ENCODE measurements at places on chromosomes 12 and 14.
A peak's percentile ranks its signal among the peaks of the same experiment; 100 is the strongest.

- DNase-seq: no peak
These were observed 74.2 kb upstream of the BDKRB2 start for GRCh38 chr14:96130391-96130790.

- DNase-seq: no peak
These were observed 38.5 kb upstream of the SLCO1C1 start for GRCh38 chr12:20656600-20656999.

DNA sequence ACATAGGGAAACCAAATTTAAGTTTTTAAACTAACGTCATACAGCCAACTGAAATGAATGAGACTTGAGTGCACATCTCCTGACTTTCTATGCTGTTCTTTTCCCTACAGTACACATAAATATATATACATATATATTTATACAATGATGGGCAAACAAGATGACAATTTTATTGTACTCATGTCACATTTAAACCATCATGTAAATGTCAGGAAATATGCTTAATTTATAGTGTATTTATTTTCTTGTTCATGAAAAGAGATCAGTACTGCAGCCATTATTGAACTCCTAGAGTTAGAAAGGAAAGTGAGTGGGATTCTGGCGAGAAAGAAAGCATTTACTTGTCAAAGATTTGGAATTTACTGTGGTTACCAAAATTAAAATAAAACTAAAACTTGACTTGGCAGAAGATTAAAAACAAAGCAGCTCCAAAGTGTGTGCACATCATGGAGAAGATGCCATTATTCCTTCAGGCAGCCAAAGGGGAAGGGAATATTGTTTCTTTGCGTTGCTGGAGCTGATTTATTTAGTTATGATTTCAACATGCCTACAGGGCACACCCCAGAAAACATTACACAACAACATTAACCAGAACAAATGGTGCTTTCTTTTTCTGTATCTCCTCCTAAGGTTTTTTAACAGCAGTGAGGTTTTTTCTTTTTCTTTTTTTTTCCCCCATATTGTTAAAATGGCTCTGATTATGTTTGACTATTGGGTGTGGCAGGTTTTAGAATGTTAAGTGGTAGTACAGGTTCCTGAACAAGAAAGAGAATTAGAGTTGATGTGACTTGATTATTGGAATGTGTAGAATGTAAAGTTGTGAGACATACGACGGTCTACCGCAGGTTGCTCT lies 144.6 kb downstream of the RAD51B start:
- peak; percentile 41 for DNase-seq

GRCh38 chr14:42664190-42664589 lies 1057.5 kb downstream of the LRFN5 start:
- no peak for DNase-seq

GRCh38 chr14:45181806-45182205 lies 46.1 kb downstream of the FANCM start:
- DNase-seq: no peak

DNA sequence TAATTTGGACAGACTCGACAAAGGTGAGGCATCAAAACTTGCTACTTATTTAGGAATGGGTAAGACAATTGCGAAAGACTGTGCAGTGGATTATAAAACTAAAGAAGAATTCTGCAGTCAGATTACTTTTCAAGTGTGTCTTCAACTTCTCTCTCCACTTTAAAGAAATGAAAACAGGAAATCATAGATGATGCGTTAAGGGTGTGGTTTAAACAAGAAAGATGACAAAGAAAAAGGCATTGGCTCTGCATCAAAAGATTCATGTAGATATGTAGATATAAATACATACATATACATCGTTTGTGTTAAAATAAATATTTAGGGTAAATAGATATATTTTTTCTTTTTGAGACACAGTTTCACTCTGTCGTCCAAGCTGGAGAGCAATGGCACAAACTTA lies 74.6 kb upstream of the PARP11 start:
- DNase-seq: no peak

DNA sequence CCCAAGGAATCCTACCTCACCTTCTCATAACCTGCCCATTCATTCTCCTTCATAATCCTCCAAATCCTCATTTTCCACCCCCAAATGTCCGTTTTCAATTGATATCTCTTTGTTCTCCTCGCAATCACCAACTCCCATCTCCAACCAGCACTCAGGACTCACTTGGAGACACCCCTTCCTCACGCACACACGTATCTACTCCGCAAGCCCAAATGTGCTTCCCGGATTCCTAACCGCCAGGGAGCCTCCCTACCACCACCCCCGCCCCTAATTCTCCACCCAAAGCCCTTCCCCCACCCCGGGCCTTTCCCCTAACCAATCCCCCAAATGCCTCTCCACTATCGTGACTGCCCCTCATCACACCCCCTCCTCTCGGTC lies 304 bp downstream of the KCTD10 start:
- no peak for DNase-seq

GRCh38 chr14:71583194-71583593 lies 349.0 kb upstream of the RGS6 start:
- peak; percentile 56 for DNase-seq

DNA sequence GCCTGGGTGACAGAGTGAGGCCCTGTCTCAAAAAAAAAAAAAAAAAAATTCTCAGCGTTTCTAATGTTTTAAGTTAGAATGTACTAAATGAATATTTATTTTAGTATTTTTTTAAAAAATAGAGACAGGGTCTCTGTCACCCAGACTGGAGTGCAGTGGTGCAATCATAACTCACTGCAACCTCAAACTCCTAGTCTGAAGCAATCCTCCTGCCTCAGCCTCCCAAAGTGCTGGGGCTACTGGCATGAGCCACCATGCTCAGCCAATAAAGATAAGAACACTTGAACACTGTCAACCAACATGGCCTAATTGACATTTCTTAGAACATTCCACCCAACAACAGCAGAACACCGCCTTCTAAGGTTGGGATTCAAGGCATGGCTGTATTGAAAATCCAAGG lies 5.1 kb upstream of the DYNC1H1 start:
- no peak for DNase-seq

DNA sequence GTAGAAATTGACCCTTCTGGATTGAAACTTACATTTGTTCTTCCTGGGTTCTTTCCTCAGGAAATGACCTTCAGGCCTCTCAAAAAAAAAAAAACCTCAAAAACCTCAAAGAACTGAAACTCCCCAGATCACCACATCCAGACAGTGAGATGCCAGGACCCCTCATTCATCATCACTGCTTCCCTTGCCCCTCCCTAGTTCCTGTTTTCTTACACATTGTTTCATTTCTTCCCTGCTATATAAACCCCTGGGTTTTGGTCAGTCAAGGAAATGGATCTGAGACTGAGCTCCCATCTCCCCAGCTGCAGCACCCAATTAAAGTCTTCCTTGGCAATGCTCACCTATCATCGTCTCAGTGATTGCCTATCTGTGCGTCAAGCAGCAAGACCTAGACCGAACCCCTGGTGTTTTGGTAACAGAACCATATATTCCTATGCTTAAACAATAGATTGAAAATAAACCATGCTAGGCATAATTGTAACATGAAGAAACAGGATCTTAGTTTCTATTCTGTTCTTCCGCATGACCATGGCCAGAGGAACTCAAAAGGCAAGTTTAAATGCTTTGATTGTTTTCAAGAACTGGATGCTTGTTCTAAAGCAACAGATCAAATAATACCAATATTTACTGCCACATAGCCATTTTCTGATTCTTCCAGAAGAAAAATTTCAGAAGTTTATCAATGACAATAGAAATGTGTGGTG lies 108.0 kb upstream of the MAX start:
- DNase-seq: peak; percentile 73

DNA sequence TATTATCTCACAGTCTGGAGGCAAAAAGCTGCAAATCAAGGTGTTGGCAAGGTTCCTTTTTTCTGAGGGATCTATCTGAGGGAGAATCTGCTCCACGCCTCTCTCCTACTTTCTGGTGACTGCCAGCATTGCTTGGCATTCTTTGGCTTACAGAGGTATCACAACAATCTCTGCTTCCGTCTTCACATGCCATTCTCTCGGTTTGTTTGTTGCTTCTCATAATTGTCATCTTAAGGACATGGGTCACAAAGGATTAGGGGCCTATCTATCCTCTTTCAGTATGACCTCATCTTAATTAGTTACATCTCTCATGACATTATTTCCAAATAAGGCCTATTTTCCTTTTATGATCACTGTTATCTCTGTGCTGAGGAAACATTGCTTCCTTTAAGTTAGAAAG lies 345.0 kb downstream of the FOXG1 start:
- DNase-seq: peak; percentile 1

DNA sequence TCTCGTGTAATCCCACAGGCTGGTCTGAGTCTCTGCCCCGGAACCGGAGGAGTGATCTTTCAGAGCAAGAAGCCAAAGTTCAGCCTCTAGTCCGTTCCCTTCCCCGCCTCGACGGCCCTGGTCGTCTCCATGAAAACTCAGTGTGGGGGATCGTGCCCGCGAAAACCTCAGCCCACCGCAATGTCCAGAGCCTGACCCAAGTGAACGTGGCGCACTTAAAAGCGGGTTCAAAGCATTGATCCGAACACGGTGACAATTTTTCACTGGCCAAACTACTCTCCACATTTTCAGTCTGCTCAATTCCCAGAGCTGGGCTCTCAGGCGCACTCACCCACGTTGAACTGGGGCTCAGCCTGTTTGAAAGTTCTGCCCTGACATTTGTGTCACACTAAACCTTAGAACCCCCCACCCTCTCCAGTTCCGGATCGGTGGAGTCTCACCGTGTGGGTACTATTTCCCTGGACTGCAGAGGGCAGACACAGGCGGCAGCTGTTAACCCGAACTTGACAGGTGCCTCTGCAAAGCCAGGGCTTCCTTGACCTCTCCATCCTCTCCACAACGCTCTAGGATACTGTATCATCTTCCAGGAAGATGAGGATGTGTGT lies 886 bp upstream of the PRICKLE1 start:
- peak; percentile 33 for DNase-seq

- DNase-seq: no peak
These were observed 63.4 kb upstream of the NCOR2 start for GRCh38 chr12:124630791-124631313.

- no peak for DNase-seq
These were observed 125.3 kb downstream of the SLC6A15 start for GRCh38 chr12:84787253-84787652.

DNA sequence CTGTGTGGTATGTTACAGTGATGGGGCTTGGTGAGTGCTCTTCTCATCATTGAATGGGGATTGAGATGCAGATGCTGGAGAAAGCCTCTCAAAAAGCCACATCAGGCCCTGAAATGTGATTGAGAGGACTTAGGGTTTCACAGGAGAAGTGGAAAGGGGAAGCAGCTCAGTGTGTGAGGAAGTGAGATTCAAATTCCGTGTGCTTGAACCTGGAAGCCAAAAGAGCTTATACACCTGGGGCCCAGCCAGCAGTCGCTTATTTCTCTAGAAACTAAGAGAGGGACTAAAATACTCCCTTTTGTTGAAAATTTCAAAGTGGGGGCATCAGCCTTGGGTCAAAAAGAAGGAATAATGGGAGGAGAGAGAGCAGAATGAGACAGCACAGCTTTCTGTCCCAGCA lies 39.1 kb upstream of the GZMB start:
- DNase-seq: no peak

GRCh38 chr14:22558221-22558913 lies 30.7 kb downstream of the DAD1 start:
- no peak for DNase-seq

DNA sequence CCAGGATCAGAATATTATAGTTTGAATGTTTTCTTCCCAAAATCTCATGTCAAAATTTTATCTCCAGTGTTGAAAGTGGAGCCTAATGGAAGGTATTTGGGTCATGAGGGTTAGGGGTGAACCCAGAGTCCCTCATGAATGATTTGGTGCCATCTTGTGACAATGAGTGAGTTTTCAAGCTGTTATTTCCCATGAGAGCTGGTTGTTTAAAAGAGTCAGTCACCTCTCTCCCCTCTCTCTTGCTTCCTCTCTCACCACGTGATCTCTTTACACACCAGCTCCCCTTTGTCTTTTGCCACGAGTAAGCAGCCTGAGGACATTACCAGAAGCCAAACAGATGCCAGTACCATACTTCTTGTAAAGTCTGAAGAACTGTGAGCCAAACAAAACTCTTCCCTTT lies 561.6 kb downstream of the RERGL start:
- no peak for DNase-seq

DNA sequence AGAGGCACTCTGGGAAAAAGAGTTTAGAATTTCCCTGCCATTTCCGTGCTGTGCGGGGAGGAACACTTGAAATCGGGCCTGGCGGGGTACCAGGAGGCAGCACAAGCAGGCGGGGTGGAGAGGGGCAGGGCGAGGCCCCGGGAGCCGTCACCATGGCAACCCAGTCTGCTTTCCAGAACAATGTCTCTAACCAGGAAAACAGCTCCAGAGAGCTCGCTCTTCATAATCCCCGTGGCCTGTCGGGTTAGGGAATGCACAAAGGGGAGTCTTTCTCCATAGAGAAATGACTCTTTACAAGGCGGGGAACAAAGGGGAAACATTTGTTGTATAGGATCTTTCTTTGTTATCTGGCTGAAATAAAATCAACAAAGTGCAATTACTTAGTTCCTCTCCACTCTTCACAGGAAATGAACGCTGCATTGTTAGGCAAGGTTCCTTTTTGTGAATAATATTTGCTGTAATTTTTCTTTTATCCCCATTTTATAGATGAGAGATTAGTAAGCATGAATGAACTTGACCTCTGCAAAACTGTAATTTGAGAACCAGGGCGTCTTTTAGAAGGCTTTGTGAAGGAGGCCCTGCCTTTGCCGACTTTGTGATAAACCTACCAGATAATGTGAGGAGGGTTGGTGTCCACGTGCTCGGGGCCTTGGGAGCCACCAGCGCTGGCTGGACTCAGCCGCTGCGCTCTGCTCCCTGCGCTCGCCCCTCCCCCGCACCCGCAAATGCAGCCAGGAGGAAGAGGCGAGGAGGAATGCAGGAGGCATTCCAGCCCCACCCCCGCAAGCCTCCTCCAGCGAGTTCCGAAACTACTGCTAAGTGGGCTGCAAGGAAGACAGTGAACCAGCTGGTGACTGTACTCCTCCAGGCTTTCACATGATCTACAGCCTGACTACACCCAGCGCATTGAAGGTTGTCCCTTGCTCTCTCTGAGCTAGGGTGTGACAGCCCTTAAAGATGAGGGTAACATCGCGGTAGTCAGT lies 105.2 kb upstream of the ATF7IP start:
- peak; percentile 97 for DNase-seq

DNA sequence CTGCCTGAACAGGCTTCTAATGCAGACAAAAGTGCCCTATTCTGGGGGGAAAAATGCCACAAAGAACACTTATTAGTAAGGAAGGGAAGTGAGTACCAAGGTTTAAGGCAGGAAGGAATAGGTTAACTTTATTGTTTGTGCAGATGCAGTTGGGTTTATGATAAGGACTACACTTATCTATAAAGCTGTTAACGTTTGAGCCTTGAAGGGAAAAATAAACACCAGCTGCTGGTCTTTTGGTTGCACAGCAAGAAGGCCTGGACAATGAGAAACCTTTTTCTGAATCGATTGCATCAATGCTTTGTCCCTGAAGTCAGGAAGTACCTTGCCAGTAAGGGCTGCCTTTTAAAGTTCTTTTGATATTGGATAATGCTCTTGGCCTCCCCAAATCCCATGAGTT lies 407.8 kb downstream of the ATP23 start:
- DNase-seq: no peak

GRCh38 chr12:128662101-128662500 lies 161.7 kb downstream of the SLC15A4 start:
- DNase-seq: no peak

- no peak for DNase-seq
These were observed 42.6 kb downstream of the CCDC92 start for GRCh38 chr12:123929946-123930583.

- DNase-seq: peak; percentile 17
These were observed 1.7 kb downstream of the ATF7IP start for GRCh38 chr12:14367040-14367661.
